ENCODE measurements at places on chromosomes 3 and 15.

GRCh38 chr3:29521293-29521692, 240.4 kb downstream of the RBMS3 start:
- no peak for DNase-seq

DNA sequence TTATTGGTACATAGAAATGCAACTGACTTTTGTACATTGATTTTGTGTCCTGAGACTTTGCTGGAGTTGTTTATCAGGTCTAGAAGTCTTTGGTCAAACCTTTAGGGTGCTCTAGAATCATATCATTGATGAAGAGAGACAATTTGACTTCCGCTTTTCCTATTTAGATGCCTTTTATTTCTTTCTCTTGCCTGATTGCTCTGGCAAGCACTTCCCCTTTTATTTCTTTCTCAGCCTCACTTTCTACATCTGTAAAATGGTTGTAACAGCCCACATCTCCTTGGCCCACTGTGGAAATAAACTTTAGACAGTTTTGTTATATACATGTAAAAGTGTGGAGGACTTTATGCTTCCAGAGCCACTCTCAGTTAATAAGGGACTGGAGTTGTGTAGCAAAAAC, 14.0 kb downstream of the PLA1A start:
- no peak for DNase-seq

GRCh38 chr15:64842096-64842939, 603 bp downstream of the PLEKHO2 start:
- no peak for DNase-seq

DNA sequence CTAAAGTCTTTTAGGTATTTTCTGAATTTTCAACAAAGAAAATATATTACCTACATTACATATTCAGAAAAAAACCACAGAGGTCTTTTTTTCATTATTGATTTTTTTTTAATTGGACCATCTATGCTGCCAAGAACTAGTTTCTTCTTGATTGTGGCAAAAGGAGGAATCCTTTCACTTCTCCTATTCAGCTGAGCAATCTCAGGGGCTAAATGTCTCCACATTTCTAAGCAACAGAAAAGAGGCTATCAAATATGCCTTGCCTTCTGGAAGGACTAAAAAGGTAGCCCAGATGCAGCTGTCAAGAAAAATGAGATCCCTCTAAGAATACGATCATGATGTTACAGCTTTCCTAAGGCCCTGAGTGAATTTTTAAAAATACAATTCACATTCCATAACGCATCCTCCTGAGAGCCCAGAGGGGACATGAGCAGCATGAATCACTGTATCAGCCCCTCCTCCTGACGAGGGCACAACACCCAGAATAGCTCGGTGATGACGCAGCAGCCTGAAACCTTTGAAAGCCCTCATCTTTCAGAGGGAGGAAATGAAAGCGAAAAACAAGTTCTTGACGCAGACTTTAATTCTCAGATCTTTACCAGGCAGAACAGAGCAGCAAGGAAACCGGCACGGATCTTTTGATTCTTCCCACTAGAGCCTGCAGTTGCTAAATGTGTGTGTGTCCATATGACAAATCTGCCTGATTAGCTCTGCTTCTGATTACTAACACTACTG, 24.6 kb downstream of the RUBCN start:
- DNase-seq = peak; percentile 69

GRCh38 chr15:84112025-84112424, 123.5 kb upstream of the GOLGA6L4 start:
- no peak for DNase-seq

Data from stimulated activated CD8-positive, alpha-beta memory T cell treated with anti-CD3 and anti-CD28 coated beads, Interleukin-2, amount 100 ng/mL, for 1 hour (primary cell).